NCI-H1048 (cell line): ENCODE measurements at places on chromosomes 2 and 18.

GRCh38 chr2:18299423-18300212 lies 260.8 kb downstream of the RDH14 start:
- peak; percentile 1 for DNase-seq

- DNase-seq: no peak
Observed at GRCh38 chr2:10402062-10402585, 46.0 kb downstream of the ODC1 start.

- DNase-seq: no peak
Observed at GRCh38 chr2:216915557-216916150, 55.8 kb upstream of the TNP1 start.

GRCh38 chr18:55268628-55269275 lies 309.5 kb upstream of the CCDC68 start:
- no peak for DNase-seq

- DNase-seq: no peak
Observed at GRCh38 chr2:240284503-240285259, 144.2 kb upstream of the OTOS start.

DNA sequence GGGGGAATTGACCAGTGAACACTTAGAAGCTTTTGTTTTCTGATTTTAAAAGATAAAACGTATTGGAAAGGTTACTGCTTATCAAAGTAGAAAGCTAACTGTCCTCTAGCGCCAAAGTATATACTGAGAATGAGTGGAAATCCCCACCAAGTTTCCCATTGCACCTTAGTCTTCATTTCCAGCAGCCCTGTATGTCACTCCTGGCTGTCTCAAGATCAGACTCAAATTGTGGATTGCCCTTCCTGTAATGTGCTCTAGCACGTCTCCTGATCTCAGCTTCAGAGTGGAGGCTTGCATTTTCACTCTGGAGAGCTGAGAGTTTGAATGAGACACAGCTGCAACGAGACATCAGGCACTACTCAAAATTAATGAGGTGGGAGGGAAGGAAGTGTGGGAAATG lies 26.6 kb downstream of the MFF start:
- no peak for DNase-seq

- DNase-seq: no peak
Observed at GRCh38 chr2:190304404-190304803, 15.2 kb downstream of the HIBCH start.

DNA sequence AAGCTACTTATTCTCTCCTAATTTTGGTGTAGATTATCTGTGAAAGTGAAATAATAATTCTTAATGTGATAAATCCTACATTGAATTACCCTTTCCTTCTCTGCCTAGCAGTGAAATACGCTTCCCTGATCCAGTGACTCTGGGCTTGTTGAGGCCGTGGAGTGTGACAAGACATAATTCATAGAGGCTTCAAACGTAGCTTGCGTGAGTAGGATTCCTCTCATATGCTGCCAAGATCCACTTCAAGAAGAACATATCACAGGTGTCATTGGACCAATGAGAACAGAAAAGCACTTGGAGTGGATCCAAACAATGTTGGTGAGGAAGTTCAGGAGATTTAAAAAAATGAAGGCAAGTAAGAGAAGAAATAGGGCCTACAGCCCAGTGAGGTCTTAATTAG lies 221.3 kb upstream of the TMEFF2 start:
- no peak for DNase-seq

- DNase-seq: no peak
Observed at GRCh38 chr2:111148225-111148873, 27.6 kb downstream of the BCL2L11 start.

GRCh38 chr2:9378433-9379390 lies 44.6 kb downstream of the ITGB1BP1 start:
- no peak for DNase-seq

- DNase-seq: no peak
Observed at GRCh38 chr2:133887676-133888040, 319.4 kb upstream of the NCKAP5 start.

- no peak for DNase-seq
Observed at GRCh38 chr2:175601969-175602368, 400.1 kb downstream of the LNPK start.

DNA sequence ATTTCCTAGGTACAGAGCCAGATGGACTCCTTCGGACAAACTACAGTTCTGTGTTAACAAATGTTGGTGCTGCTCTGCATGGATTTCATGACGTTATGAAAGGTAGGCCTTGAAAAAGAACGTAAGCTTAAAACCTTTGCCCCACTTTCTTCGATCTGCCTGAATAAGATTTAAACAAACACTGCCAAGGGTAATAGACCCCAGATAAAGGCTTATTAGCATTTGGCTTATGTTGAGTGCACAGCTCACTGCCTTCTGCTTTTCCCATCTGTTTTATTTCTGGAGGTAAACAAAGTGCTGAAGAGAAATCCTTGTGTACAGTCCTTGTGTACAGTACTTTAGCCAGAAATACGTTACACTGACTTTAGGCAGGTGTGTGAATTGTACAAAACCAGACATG lies 50.0 kb upstream of the STON1 start:
- DNase-seq: no peak

GRCh38 chr2:142857256-142858164 lies 20.0 kb upstream of the KYNU start:
- DNase-seq: no peak

GRCh38 chr18:54787121-54787520 lies 41.2 kb upstream of the RAB27B start:
- no peak for DNase-seq

DNA sequence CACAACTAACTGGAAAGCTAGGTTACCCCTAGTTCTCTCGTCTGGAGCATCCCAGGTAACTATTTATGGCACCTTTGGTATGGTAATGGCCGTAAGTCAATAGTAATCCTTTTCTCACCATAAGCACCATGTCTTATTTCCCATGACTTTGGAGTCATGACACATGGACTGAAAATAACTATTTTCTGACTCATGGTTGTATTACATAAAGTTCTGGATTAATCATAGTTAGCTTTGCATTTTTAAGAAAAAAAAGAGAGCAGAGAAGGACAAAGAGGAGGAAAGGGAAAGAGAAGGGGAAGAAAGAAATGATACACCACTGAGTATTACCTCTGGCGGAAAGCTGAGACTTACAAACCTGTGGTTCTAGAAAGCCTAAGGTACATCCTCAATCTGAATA lies 99.3 kb downstream of the BIN1 start:
- no peak for DNase-seq

DNA sequence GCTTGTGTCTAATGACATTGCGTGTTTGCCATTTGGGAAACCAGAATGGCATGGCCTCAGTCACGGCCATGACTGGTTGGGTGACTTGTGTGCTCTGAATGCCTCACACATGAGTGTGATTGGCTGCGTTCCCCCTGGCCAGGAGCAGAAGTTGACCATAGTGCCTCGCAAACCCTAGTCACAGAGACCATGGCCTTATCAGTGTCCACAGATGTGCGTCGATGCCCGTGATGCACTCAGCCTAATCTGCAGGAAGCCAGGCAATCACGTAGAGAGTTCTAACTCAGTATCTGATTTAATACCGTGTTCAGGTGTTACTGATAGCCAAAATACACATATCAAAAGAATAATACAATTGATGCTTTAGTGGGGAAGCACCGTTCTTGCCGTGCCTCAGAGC lies 64.0 kb downstream of the BOLA3 start:
- no peak for DNase-seq

- no peak for DNase-seq
Observed at GRCh38 chr2:201358684-201359083, 1.5 kb upstream of the FLACC1 start.

DNA sequence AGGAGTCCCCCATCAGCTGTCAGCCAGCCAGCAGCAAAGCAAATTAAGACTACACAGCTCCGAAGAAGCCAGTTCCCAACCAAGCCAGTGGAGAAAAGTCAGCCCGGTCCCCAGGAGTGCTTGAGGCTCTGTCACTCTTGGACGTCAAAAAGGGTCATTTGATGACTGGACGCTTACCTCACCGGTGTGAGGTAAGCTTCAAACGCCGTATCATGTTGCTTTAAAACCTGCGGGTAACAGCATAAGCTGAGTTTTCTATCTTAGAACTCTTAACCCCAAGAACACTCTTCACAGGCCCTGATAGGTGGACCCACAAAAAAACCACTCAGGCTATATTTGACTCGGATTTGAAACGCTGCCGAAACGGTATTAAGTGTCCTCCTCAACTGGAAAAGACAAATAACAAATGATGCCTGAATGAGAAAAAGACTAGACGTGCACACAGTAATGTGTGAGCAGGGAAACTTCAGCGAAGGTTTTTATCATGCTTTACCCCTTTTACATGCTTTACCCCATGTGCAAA lies 682 bp upstream of the LNPK start:
- DNase-seq: no peak

- DNase-seq: no peak
Observed at GRCh38 chr2:95359031-95359430, 43.5 kb upstream of the FAHD2A start.

- no peak for DNase-seq
Observed at GRCh38 chr2:238081561-238081960, 18.6 kb upstream of the ESPNL start.

GRCh38 chr2:190121971-190122370 lies 59.4 kb upstream of the MSTN start:
- DNase-seq: no peak

- no peak for DNase-seq
Observed at GRCh38 chr2:186068139-186068801, 329.7 kb downstream of the FSIP2 start.

DNA sequence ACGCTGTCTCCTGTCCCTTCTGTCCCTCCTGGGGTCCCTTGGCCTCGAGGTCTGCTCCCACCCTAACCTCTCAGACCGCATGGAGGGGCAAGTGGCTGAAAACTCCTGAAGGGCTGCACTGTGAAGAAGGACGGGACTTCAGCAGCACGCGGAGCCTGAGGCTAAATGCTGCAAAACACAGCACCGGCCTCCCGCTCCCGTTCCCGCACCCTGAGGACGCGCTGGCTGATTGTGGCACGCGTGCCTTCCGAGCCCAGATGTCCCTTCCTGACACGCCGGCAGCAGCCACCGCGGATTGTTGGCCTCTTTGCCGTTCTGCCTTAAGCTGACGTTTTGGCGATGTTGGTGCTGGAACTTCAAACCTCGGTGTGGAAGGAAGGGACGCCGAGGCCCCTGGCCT lies 125.9 kb upstream of the CTDP1 start:
- no peak for DNase-seq

- no peak for DNase-seq
Observed at GRCh38 chr2:108959401-108959800, 29.6 kb downstream of the EDAR start.

GRCh38 chr2:100077456-100077855 lies 64.9 kb downstream of the AFF3 start:
- DNase-seq: no peak

- no peak for DNase-seq
Observed at GRCh38 chr18:48749768-48750167, 201.0 kb downstream of the SMAD7 start.

- DNase-seq: no peak
Observed at GRCh38 chr2:21543630-21544029, 419.9 kb downstream of the TDRD15 start.

GRCh38 chr18:42039396-42039795 lies 84.4 kb downstream of the PIK3C3 start:
- no peak for DNase-seq

DNA sequence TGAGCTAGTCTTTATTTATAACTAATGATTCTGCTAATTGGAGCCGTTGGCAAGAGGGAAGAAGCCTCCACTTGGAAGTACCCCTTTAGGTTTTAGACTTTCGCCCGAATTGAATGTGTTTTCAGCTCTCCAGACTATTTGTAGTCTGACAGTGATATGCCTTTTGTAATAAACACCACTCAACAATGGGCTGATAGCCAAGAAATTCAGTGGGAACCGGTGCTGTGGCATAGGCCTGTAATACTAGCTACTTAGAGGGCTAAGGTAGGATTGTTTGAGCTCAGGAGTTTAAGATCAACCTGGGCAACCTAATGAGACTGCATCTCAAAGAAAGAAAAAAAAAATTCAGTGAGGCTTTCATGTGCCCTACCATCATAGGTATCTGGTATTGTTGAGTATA lies 13.6 kb upstream of the ZSCAN30 start:
- no peak for DNase-seq

DNA sequence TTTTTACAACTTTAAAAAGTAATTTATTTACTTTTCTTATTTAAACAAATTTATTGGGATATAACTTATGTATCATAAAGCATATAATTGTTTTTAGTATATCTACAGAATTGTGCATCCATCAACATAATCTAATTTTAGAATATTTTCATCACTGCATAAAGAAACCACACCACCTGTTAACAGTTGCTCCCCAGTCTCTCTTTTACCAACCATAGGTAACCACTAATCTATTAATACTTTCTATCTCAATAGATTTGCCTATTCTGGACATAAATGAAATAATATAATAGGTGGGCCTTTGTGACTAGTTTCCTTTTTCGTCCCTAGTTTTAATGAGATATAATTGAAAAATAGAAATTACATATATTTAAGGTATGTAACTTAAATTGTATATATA lies 90.6 kb downstream of the ADAM23 start:
- no peak for DNase-seq

GRCh38 chr18:37175727-37176620 lies 347.0 kb downstream of the KIAA1328 start:
- no peak for DNase-seq

DNA sequence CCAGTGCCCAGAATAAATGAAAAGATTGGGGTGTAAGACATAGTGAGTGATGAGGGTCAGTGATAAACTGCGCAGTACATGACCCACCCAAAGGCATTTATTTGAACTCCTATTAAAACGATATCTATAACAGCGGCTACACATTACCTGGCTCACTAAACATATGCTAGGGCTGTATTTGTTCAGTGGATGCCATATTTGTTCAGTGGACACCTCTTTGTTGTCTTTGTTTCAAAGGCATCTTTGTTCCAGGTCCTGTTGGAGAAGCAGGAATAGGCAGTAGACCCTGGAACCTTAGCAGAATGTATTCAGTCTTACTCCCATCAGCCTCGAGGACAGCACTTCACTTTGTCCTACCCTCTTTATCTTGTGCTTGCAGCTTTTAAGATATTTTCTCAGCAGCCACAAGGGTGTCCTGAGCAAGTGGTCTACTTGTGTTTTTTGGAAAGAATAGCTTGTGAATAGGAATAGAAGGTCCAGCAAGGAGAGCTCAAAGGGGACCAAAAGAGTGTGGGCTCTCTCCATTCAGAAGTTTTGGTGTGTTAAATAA lies 650.8 kb upstream of the FANCL start:
- no peak for DNase-seq

GRCh38 chr2:174992886-174993285 lies 12.3 kb downstream of the CHN1 start:
- no peak for DNase-seq

GRCh38 chr2:126449677-126450076 lies 206.3 kb upstream of the GYPC start:
- no peak for DNase-seq

GRCh38 chr2:188291142-188291616 lies 495 bp upstream of the GULP1 start:
- DNase-seq: no peak

DNA sequence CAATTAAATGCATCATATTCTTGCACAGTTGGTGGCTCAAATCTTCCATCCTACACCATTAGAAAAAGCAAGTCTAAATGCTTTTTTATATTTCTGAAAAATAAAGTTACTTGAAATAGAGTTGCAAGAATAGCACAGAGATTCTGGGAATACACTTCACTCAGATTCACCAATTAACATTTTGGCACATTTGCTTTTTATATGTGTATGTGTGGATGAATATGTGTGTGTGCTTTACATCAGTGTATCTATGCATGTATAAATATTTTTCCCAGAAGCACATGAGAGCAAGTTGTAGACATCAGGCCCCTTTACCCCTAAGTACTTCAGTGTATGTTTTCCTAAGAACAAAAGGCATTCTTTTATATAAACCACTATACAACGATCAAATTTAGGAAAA lies 27.6 kb upstream of the MSH2 start:
- DNase-seq: no peak

- DNase-seq: no peak
Observed at GRCh38 chr2:130388221-130388907, 32.5 kb downstream of the PTPN18 start.
